NCI-H187 (cell line): ENCODE measurements at places on chromosomes 11 and 22.
A peak's percentile ranks its signal among the peaks of the same experiment; 100 is the strongest.

- no peak for DNase-seq
Measured at GRCh38 chr11:80727315-80727714, 1286.5 kb upstream of the TENM4 start.

- no peak for DNase-seq
Measured at GRCh38 chr11:111062420-111062819, 183.1 kb upstream of the POU2AF2 start.

DNA sequence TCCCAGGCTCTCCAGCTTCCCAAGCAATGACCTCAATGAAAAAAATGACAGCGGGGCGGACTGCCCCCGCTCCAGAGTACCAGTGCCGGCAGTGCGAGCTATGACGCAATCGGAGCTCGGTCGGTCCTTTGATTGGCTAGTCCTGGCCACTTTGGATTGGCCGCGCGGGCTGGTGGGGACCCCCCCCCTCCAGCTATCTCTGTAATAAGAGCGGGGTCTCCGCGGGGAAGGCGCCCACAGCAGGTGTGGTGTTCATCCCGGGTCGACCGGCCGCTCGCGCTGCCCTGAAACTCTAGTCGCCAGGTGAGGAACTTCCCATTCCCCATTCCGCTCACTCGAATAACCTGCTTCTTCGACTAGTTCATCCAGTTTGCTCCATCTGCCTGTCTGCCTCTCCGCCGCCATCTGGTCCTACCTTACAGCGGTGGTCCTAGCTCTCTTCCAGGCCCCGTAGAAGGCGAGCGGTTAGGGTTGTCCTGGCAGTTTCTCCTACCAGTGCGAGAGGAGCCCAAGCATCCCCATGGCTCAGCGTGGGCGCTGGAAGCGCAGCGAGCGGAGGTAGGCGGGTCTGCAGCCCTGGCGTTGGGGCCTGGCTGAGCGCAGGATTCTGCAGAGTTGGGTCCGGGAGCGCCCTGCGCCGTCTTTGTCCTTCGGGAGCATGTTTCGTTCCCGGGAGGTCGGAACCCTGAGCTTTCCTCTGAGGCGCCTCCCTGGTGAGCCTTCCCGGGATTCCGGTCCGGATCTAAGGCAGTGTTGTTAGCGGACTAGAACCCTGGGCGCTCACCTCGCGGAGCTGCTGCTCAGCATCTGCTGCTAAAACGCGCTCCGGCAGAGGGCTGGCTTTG, at the start of gene CALCB:
CALCB (plus strand) TSS at position 233 of the 845 bp plus-strand sequence. CDS start 1,126 bp downstream, outside the sequence.
- no peak for DNase-seq

DNA sequence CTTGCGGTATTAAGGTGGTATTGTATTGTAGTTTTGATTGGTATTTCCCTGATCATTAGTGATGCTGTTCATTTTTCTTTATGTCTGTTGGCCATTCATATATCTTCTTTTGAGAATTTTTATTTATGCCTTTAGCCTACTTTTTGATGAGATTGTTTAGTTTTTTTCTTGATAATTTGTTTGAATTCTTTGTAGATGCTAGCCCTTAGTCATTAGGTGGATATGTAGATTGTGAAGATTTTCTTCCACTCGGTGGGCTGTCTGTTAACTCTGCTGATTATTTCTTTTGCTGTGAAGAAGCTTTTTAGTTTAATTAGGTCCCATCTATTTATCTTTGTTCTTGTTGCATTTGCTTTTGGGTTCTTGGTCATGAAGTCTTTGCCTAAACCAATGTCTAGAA, 115.4 kb downstream of the VPREB1 start:
- DNase-seq: no peak

DNA sequence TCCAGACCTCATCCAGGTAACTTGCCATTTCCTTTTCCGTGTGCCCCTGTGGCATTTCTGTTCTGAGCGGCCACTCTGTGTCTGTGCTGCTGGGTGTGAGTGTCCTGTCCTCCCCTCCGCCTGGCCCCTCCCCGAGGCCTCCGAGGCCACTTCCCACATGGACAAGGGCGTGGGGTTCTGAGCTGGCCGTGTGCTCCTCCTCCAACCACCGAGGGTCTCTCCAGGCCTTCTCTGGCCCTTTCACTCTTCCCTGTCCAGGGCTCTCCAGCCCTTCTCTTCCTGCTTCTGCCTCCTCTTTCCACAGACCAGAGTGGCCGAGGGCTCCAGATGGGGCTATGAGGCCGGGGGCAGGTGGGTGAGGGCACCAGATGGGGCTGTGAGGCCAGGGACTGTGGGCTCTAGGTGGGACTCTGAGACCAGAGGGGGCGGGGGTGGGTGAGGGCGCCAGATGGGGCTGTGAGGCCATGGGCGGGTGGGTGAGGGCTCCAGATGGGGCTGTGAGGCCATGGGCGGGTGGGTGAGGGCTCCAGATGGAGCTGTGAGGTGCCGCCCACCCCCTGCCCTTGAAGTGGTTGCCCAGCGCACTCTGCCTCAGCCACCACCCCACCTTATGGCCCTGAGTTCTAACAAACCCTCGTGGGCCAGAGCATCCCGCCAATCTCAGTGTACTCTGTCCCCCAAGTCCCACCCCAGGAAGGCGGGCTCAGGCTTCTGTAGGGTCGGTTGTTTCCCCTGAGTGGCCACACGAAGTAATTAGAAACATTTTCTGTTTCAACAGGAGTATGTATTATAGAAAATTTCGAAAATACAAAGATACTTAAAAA, 24.1 kb downstream of the PTDSS2 start:
- no peak for DNase-seq

- peak; percentile 80 for DNase-seq
Measured at GRCh38 chr11:12330485-12331231, 46.7 kb upstream of the PARVA start.

GRCh38 chr11:130415731-130416529, 12.5 kb downstream of the ADAMTS8 start:
- DNase-seq: no peak

GRCh38 chr22:22810018-22810427, 77.6 kb upstream of the IGLL5 start:
- DNase-seq: no peak

DNA sequence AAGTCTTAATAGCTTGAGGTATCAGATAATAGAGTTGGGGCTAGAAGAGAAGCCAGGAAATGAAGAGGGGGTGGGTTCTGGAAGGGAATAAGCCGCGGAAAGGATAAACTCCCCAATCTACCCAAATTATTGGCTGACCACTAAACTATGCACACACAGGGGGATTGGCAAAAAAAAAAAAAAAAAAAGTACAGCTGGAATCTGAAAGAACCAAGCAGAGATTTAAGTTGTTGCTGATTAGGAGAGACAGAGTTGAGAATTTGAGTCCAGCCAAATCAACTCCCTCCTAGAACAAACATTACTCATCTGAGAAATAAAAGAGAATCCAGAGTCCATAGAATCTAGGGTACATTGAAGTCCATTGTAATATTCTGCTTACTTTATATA, 134.9 kb downstream of the CCDC81 start:
- DNase-seq: no peak

- DNase-seq: no peak
Measured at GRCh38 chr22:46352691-46353386, 17.3 kb downstream of the TRMU start.
